ENCODE measurements at places on chromosomes 3 and 15.

GRCh38 chr15:50945725-50946124 is 37.2 kb downstream of the AP4E1 start:
- DNase-seq, result peak; percentile 31

DNA sequence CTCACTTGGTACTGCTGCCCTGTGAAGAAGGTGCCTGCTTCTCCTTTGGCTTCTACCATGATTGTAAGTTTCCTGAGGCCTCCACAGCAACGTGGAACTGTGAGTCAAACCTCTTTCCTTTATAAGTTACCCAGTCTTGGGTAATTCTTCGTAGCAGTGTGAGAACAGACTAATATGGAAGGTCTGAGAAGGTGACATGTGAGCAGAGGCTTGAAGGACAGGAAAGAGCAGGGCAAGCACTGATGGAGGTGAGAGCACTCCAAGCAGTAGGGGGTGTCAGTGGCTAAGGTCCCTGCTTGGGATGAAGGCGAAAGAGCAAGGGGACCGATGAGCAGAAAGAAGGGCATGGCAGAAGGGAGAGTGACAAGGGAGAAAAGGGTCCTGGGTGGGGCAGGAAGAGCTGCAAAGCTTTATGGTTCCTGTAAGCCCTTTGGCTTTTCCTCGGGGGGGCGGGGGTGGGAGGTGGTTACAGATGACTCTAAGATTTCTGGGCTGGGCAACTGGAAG is 3.5 kb downstream of the EIF4E3 start:
- no peak for DNase-seq

- DNase-seq, result peak; percentile 35
Observed at GRCh38 chr15:68389936-68390817, 41.8 kb downstream of the ITGA11 start.

- DNase-seq, result peak; percentile 45
Observed at GRCh38 chr3:107525644-107526305, 3.0 kb downstream of the BBX start.

DNA sequence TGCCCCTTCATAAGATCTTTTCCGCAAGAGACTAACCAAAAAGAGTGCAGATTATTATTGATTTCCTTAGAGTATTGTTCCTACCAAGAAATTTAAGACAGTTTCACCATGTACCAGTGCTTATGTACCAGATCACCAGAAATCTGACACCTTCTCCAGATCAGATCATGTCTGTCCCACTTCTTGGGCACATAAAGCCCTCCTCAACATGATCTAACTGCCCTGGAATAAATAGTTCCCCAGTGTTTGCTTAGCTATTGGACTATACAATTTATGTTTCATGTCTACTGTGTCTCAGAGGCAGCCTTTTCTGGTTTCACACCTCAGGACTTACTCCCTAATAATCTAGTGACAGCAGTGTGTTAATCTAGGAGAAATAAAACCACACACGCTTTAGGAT is 46.8 kb downstream of the NME9 start:
- no peak for DNase-seq

DNA sequence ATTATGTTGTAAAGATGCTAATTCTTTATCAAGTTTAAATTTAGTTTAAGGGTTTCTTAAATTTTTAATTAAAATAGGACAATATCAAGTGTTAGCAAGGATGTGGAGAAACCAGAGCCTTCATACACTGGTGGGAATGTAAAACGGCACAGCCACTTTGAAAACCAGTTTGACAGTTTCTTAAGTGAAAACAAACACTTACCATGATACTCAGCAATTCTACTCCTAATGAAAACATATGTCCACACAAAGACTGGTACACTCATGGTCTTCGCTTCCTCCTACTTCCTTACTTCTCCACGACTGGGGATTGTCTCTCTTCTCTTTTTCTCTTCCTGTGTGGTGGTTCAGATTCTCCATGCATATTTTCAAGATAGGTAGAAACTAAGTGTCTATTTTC is 9.2 kb downstream of the SKIC8 start:
- DNase-seq, result no peak

GRCh38 chr3:128289534-128289933 is 136.3 kb downstream of the EEFSEC start:
- no peak for DNase-seq

DNA sequence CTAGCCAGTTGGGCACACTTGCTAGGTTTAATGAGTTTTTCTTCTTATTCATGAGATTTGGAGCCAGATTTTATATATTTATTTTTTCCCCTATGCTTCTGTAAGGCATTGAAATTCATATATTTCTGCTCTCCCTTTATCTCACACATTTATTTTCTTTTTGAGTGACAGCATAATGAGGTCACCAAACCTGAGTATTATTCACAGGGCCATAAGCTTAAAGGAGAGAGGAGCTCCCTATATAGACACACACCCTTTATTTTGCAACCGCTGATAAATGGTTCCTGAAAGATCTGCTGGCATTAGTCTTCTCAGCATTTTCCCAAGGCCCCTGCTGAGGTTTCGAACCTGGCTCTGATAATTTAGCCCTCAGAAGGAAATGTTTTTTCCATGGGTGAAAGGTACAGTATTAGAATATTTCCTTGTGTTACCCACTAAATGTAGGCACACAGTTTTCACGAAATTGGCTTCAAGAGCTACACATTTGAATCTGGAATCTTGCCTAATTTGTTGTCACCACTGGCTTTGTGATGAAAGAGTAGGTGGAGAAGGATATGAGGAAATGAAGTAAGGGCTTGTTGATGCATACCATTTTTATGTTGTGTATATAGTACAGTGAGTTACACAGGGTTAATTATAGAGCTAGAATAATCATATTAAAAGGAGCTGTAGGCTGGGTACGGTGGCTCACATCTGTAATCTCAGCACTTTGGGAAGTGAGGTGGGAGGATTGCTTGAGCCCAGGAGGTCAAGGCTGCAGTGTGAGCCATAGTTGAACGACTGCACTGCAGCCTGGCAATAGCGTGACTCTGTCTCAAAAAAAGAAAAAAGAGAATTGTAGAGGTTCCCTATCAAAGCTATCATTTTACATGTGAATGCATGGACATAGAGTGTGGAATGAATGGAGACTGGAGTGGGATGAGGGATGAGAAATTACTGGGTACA is 6.5 kb downstream of the KLHL18 start:
- no peak for DNase-seq

DNA sequence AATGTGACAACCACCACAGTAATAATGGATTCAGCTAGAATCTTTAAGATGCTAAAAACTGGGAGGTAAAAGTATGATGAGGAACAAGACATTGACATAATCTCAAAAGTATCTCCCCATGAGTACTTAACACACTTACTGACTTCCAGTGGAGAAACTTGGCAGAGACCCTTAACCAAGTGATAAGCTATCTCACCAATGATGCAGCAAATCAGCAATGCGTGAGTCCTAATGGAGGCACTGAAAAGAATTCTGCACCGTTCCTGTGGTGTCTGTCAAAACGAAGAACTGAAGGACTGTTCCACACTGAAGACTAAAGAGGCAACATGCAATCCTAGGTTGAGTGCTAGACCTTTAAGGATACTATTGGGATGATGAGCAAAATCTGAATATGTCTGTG is 67.9 kb upstream of the OCA2 start:
- DNase-seq, result no peak

DNA sequence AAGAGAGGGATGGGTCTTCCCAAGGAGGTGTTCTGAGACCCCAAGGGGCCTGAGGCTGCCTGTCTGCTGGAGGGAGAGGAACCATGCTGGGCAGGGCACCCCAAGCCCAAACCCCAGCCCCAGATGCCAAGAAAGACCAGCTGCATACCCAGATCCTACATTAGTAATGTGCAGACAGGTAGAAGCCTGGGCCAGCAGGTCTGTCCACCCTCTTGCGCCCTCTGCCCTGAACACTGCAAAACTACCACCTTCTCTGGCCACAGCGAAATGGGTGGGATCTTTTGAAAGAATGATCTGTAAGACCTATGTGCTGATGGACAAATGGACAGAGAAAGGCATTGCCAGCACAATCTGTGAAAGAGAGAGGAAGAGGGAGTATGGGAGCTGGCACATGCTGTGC is 283.2 kb downstream of the EPHB1 start:
- DNase-seq, result no peak

DNA sequence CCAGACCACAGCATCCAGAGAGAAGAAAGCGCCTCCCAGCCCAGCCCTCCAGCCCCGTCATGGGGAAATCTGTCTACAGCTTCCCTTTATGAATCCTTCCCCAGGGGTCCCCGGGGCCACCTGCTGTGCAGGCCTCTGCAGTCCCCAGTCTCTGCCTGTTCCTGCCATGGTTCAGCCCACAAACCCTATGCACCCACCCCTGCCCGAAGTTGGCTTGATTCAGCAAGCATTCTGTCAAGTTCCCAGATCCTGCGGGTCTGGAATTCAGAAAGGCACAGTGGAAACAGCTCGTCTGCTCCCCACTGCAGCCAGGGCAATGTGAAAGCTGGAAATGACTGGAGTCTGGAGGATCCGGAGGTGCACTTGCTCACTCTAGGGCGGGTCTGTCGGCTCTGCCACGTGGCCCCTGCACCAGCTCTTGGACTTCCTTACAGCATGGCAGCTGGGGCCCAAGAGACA is 2.9 kb upstream of the OCA2 start:
- no peak for DNase-seq

Measured in GM23248 (cell line).